ENCODE measurements at places on chromosomes 4 and X. TPM values are rescaled to one million over a fixed set of nuclear protein-coding genes. Genes with fewer than 3 reads are reported as not detected.

KCNE5 gene
- 0.17 TPM for total RNA-seq

TBL1X gene
- 23.6 TPM for total RNA-seq

SUPT20HL1 gene
- not detected for total RNA-seq

DGAT2L6 gene
- total RNA-seq, result not detected

GBA3 gene
- total RNA-seq, result not detected
